ENCODE measurements at places on chromosomes 2 and 18. TPM values are rescaled to one million over a fixed set of nuclear protein-coding genes. Genes with fewer than 3 reads are reported as not detected.

DNA sequence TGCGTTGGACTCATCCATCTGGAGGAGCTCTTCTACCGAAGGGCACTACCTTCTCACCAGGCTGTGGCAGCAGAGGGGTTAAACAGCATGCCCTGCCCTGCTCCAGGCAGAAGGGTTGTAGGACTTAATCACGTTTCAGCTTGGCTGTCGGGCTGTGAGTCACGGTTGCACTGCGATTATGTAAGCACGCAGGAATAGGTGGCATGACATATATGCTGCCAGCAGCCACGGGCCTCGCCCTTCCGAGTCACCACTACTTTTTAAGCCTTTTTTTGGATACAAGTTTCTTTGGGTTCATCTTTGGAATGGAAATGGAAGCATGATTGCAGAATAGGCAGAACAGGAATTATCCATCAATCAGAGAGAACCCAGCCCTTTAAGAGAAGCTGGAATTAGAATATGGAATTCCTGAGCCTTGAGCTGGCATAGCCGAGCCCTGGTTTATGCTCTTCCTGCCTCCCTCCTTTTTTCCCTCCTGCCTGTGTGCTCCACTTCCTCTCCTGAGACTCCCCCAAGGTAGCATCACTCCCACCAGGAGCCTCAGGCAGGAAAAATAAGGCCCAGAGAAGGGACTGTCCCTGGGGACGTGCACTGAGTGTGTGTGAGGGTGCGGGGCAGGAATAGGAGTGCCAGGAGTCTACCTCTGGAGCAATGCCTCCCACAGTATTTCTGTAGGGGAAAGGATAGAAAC is 86.8 kb downstream of the SEMA4F start:
- peak; percentile 88 for DNase-seq

DNA sequence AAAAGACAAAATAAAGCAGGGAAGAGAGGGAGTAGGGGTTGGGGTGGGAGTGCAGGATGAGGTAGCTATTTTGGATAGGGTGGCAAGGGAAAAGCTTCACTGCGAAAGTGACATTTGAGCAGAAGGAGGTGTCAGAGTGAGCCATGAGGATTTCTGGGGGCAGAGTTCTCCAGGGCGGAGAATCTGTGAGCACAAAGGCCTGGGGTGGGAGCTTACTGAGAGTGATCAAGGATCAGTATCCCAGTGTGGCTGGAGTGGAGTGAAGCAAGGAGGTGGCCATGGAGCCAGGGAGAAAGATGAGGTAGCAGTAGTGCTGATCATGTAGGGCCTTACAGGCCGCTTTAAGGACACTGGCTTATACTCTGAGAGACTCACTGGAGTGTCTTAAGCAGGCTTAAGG is 210.9 kb upstream of the FOSL2 start:
- DNase-seq: no peak

- no peak for DNase-seq
Measured at GRCh38 chr2:121489284-121489683, 41.4 kb upstream of the RNU4ATAC start.

GRCh38 chr18:74370115-74370514 is 54.5 kb downstream of the C18orf63 start:
- DNase-seq: no peak

DNA sequence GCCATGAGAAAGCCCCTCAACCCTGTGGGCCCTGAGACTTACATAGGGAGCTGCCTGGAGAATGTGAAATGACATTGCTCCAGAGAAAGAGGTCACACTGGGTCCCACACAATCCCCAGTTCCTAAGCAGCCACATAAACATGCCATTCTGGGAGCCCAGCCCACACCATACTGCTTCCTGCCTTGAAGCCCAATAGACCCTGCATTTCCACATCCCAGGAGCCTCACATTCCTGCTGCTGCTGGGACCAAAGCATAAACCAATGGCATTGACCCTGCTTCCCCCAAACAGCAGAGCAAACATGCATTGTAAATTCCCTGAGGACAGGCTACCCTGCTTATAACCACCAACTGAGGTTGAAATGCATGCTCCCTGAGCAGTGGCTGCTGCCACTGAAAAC is 1117.6 kb upstream of the SLC39A10 start:
- DNase-seq: no peak

Gene PCARE
- not detected for total RNA-seq
